Right hindlimb (tissue), 1 donor: ENCODE measurements at places on chromosomes 16 and 17.

DNA sequence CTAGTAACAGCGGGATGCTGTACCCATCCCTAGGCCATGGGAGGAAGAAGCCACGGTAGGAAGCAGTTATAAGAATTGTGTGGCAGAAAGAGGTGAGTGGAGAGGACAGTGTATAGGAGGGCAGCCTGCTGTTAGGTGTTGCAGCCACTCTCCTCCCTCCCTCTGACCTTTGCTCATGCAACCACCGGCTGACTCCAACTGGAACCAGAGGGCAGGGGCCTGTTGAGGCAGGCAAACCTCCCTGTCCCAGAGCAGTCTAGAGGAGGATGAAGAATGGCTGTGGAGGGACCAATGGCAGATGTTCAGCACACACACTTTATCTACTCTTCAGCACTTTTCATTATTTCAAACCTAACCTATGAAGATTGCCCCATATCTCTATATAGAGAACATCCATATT, 2.2 kb downstream of the TXNL4B start:
- DNase-seq, result no peak

- no peak for DNase-seq
These were observed 22.7 kb downstream of the MPP3 start for GRCh38 chr17:43810226-43810715.

- no peak for DNase-seq
These were observed 39.7 kb downstream of the MRTFB start for GRCh38 chr16:14110728-14111251.

DNA sequence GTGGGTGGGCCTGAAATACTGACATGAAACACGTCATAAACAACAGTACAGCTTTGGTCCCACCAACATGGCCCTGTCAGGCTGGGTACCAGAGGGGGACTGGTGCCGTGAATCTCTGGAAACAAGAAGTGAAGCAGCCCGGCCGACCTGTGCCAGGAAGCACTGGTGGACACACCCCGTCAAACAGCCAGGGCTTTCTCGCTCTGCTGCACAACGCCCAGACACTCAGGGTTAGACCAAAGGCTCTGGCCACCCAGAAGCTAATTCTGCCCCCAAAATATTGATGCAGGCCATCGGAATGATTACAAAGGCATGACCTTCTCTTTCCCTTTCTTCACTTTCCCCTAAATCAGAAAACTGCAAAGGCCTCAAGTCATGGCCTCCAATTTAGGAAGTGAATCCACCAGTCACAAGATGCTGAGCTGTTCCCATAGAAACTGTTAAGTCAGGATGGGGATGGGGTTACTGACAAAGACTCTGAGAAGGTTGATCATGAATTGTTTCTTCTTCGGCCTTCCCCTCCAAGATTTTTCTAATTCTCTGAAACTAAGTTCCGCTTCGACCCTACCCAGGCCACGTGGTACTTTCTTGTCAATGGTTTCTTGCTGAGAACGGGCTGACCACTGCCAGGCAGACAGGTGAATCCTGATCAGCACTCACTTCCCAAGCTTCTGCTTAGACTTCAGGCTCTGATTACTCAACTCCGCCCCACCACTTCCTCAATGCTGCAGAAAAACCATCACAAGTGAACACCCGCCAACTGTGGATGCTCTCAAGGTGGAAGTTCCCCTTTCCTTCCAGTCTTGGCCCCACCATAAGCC, 6.7 kb downstream of the PITPNA start:
- DNase-seq, result no peak

DNA sequence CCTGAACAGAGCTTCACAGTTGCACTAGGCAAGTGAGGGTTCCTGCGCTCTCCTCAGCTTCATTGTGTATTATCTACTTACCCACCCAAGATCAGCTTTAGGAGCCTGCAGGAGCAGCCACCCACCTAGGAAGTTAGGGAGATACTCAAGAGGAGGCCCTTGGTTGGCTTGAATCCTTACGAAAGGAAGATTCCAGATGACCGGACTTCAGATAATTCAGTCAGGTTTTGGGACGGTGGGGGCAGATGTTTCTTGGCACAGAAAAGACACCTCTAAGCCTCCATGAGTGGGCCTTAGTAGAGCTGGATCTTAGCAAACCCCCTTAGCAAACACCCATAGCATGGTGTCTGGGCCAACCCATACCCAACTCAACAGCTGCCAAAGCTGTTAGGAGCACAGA, 2.4 kb upstream of the CBFB start:
- no peak for DNase-seq

DNA sequence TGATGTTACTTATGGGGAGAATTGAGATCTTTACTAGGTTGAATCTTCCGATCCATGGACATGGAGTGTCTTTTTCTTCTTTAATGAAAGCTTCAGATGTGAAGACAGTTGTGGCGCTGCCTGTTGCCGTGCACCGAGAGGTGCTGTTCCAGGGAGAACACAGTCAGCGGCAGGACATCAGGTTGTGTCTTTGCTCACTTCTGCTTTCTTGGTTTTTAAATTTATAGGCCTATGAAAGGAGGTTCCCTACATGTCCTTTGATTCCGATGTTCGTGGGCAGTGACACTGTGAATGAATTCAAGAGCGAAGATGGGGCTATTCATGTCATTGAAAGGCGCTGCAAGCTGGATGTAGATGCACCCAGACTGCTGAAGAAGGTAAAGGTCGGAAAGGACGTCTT, 49.8 kb downstream of the SEC14L1 start:
- no peak for DNase-seq

GRCh38 chr16:49011901-49012300, 269.7 kb downstream of the CBLN1 start:
- DNase-seq, result no peak

GRCh38 chr17:27747462-27748359, 52.6 kb downstream of the NOS2 start:
- no peak for DNase-seq

DNA sequence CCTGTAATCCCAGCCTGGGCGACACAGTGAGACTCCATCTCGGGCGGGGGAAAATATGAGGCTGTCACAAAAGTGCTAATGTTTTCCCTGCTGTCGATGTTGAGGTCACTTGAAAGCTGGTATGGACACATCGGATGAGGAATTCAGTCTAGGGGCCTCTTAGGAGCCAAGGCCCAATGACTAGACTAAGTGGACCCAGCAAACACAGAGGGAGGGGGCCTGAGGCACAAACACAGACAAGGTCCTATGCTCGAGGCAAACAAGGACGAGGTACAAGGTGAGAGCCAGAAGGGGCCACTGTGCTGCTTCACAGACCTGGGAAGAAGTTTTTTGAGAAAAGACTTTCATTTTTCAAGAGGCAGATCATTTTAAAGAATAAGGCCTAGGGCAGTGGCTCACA, 15.2 kb downstream of the TRAP1 start:
- no peak for DNase-seq

DNA sequence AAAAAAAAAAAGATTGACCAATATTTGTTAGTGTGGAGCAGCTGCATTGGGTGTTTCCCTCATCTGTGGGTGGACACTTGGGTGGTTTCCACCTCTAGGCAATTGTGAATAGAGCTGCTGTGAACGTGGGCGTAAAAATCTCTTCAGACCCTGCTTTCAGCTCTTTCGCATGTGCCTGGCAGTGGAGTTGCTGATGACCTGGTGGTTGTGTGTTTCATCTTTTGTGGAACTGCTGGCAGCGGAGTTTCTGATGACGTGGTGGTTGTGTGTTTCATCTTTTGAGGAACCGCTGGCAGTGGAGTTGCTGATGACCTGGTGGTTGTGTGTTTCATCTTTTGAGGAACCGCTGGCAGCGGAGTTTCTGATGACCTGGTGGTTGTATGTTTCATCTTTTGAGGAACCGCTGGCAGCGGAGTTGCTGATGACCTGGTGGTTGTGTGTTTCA, 21.4 kb downstream of the ZC3H18 start:
- DNase-seq, result no peak

DNA sequence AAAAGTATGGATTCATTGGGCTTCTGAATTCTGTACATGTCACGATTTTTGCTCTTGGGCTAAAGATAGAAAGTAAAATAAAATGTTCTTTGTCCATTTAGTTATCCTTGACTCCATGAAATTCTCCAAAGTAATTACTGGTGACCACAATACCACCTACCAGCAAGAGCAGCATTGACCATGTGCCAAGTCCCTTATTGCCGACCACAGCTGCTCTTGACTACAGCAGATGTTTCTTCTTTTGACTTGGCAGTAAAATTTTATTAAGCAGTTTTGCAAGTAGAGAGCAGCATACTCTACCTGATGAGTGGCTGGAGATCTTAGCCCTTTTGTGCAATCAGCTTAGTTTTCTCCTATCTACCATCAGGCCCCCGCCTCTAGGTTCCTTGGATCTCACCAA, 152.2 kb upstream of the TBX2 start:
- DNase-seq, result peak; percentile 68

DNA sequence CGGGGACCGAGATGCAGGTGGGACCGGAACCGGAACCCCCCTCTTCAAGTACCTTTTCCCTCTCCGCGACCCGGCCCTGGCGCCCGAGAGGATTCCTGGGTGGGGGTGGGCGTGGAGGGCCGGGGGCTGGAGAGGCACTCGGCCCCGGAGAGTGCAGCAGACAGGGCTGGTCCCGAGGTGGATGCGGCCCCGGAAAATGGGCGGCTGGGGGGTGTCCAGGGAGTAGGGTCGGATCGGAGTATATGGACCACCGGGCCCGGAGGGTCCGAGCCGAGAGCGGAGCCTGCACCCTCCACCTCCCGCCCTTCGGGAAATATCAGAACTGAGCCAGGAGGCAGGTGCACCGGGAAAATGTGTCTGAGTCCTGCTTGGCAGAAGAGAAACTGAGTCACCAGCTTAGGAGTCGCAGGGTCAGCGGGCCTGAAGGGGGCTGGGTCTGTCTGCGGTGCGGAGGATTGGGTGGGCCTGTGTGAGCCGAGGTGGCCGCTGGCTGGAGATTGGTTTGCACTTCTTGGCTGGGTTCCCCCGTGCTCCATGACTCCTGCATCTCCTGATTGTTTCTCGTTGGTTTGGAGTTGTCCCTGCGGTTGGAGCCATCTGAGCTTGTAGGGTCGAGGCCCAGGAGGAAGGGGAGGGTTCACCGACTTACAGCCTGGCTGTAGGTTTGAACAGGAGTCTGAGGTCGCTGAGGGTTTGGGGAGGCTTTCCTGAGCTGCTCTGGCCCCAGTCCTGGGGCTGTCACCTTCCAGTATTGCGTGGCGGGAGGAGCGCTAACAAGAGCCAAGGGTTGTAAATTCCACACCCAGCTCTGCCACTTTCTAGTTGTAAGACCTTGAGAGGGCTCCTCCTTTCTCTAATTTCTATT, 518 bp downstream of the SH2B1 start:
- peak; percentile 57 for DNase-seq

DNA sequence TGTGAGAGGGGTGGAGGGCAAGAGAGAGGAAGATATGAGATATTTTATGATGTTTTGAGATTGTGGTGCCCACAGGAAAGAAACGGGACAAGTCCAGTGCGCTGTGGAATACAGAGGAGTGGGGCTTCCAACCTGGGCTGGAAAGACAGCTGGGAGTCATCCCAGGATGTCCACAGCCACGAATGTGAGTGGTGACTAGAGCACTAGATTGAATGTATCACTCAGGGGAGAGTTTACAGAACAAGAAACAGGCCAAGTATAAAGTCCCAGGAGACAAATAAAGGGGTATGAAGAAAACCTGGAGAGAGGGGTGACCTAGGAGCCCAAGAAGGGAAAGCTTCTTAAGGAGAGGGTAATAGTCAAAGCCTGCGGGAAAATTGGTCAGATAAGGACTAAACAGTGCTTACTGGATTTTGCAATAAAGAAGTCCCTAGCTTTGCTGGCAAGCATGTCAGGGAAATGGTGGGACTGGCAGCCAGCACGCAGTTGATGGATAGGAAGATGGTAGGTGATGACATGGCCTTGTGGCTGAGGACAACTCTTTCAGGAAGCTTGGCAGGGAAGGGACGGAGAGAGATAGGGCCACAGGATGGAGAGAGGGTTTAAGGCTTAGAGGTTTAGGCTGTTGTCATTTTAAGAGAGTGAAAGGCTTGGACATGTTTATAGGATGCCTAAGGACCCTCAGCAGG, 114.5 kb downstream of the AXIN2 start:
- no peak for DNase-seq

DNA sequence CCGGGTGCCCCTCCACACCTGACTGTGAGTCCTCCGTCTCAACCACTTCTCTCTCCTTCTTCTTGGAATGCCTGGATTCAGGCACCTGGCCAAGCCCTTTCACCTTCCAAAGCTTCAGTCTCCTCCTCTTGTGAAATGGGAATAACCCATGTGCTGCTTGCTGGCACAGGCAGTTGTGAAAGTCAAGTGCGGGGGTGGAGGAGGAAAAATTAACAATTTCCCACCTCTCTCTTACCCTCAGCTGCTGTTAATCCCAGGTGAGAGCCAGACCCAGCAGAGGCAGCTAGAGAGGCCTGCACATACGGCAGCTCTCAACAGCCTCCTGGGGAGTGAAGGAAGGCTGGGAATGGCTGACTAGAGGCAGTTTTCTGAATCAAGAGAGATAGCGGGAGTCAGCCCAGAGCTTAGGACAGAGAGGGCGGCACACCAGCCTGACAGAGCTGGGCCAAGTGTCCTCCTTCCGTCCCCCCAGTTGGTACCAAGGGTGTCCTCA, 77.9 kb upstream of the LGALS9 start:
- no peak for DNase-seq

- no peak for DNase-seq
These were observed 18.5 kb upstream of the ZFHX3 start for GRCh38 chr16:73066331-73066926.

- no peak for DNase-seq
These were observed 4.8 kb upstream of the SOCS3 start for GRCh38 chr17:78364436-78365281.

- DNase-seq, result peak; percentile 48
These were observed 15.9 kb downstream of the GRB7 start for GRCh38 chr17:39753514-39754160.

DNA sequence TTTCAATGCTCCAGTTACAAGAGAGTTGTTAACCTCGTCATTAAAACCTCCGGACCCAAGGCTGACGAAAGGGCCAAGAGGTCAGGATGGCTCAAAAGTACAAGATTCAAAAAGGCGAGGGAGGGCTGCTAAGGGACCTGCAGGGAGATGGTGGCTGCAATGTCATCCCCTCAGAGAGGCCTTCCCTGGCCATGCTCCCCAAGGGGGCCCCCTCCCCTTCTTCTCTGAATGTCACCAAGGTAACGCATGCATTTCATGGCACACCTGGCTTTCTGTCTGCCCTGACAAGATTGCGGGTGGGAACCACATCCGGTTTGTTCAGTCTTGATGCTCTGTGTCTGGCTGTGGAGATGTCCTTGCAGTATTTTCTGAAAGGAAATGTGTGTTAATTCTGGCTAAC, 89.9 kb downstream of the C16orf78 start:
- DNase-seq, result peak; percentile 10

DNA sequence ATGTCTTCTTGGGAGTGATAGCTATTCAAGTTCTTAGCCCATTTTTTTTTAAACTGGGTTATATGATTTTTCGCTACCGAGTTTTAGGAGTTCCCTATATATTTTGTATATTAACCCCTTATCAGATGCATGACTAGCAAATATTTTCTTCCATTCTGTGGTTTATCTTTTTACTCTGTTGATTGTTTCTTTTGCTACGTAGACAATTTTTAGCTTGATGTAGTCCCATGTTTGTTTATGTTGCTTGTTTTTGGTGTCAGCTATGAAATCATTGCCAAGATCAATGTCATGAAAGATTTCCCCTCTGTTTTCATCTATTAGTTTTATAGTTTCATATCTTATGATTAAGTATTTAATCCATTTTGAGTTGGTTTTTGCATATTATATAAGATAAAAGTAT, 480.5 kb downstream of the CDH11 start:
- DNase-seq, result no peak
